ENCODE measurements at places on chromosomes 12 and 14. TPM values are rescaled to one million over a fixed set of nuclear protein-coding genes. Genes with fewer than 3 reads are reported as not detected.

The SETD3 gene
- 66.9 TPM for total RNA-seq

The PDZRN4 gene
- total RNA-seq, result not detected

The TAS2R43 gene
- total RNA-seq, result 0.35 TPM

The PTMS gene
- 2.0 TPM for total RNA-seq

The NEUROD4 gene
- not detected for total RNA-seq

The TUBA1B gene
- total RNA-seq, result 361 TPM

The GPR135 gene
- 2.3 TPM for total RNA-seq

The SERPINA6 gene
- total RNA-seq, result not detected

The CDK2 gene
- 21.5 TPM for total RNA-seq

- no peaks in the 10 kb centered on the region for H3K36me3 ChIP-seq
- no peak overlapping the region for H3K27ac ChIP-seq
- no peak for DNase-seq
- H3K4me3 ChIP-seq, result no peak overlapping the region
- H3K27me3 ChIP-seq, result no peaks in the 10 kb centered on the region
Measured at GRCh38 chr12:42504049-42504448, 85.5 kb downstream of the PRICKLE1 start.

GRCh38 chr12:67096533-67097318, 172.4 kb upstream of the CAND1 start:
- DNase-seq, result no peak
- H3K27me3 ChIP-seq, result no peaks in the 10 kb centered on the region
- no peaks in the 10 kb centered on the region for H3K4me1 ChIP-seq

GRCh38 chr12:5780536-5780935, 164.5 kb downstream of the ANO2 start:
- no peak overlapping the region for H3K27ac ChIP-seq
- no peaks in the 10 kb centered on the region for H3K36me3 ChIP-seq
- no peaks in the 10 kb centered on the region for H3K4me1 ChIP-seq
- H3K27me3 ChIP-seq, result no peaks in the 10 kb centered on the region

DNA sequence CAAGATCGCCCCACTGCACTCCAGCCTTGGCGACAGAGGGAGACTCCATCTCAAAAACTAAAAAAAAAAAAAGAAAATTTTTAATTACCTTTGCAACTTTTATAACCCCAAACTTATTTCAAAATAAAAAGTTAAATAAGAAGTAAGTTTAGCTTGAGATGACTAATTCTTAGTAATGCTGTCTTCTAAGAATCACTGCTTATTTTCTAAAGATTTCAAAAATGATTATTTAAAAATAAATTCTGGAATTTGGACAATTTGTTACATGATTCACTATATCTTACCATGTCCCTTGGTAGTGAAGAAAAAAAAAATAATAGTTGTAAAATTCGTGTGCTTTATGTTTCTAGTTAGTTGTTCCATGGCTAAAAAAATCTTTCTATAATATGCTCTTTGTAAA, 11.6 kb upstream of the HECTD1 start:
- no peak overlapping the region for H3K4me3 ChIP-seq
- H3K27ac ChIP-seq, result no peak overlapping the region
- H3K27me3 ChIP-seq, result no peaks in the 10 kb centered on the region
- H3K36me3 ChIP-seq, result no peaks in the 10 kb centered on the region
- H3K4me1 ChIP-seq, result no peaks in the 10 kb centered on the region

DNA sequence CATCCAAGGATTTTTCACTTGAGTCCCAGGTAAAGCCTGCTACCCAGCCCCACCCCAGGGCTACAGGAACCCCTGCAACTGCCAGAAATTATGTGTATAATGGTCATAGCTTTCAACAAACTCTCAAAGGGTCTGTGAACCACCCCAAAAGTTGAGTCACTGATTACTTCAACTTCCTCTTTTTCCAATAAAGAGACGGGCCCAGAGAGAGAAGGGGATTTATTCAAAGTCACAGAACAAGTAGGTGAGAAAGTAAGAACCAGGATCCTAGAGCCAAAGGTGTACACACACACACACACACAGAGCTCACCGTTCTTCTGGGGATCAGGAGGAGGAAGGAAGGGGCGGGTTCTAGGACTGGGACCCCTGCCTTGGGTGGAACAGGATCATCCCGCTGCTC, 4.8 kb upstream of the ITPK1 start:
- H3K36me3 ChIP-seq, result no peaks in the 10 kb centered on the region

DNA sequence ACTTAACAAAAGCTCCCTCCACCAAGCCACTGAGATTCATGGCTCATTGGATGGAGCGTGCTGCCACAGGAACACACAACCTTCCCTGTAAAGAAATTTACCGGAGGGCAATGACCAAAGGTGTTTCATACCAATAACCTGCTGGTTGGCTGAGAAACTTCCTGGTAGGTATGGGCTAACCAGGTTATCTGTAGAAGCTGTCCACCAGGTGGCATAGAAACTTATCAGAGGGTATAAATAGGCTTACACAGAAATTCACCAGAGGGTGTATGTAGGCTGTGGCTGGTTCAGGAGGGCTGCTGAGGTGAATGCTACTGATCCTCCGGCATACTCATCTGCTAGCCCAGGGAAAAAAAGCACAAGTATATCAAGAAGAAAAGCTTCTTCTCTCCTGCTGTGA, 27.1 kb upstream of the MTERF2 start:
- peak; percentile 39 for DNase-seq
- H3K4me1 ChIP-seq, result no peaks in the 10 kb centered on the region
- no peaks in the 10 kb centered on the region for H3K27me3 ChIP-seq
- no peaks in the 10 kb centered on the region for H3K36me3 ChIP-seq
- no peak overlapping the region for H3K4me3 ChIP-seq

DNA sequence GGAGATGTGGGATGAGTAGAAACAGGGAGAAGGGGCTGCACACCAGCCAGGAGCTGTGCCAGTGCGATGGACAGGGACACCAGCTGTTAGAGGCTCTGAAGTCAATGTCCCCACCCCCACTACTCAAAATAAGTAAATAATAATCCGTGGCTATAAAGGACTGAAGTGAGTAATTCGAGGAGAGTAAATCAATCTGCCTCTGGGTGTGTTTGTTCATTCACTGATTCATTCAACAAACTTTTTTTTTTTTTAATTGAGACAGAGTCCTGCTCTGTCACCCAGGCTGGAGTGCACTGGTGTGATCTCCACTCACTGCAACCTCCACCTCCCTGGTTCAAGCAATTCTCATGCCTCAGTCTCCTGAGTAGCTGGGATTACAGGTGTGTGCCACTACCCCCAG, 363.6 kb downstream of the TMEM132D start:
- H3K36me3 ChIP-seq, result no peaks in the 10 kb centered on the region
- H3K27ac ChIP-seq, result no peak overlapping the region
- DNase-seq, result no peak
- H3K4me1 ChIP-seq, result no peaks in the 10 kb centered on the region
- H3K27me3 ChIP-seq, result no peaks in the 10 kb centered on the region

- H3K4me1 ChIP-seq, result peaks cover 50% of the 10 kb centered on the region
- peaks cover 48% of the 10 kb centered on the region for H3K36me3 ChIP-seq
- H3K27ac ChIP-seq, result no peak overlapping the region
- H3K27me3 ChIP-seq, result no peaks in the 10 kb centered on the region
- DNase-seq, result no peak
- H3K4me3 ChIP-seq, result no peak overlapping the region
Measured at GRCh38 chr14:92673601-92674150, 74.8 kb downstream of the LGMN start.

- DNase-seq, result no peak
- H3K36me3 ChIP-seq, result no peaks in the 10 kb centered on the region
- H3K4me3 ChIP-seq, result no peak overlapping the region
- no peak overlapping the region for H3K27ac ChIP-seq
Measured at GRCh38 chr12:95371571-95371970, 102.4 kb upstream of the METAP2 start.

GRCh38 chr12:56684745-56685359, 3.2 kb downstream of the PTGES3 start:
- H3K36me3 ChIP-seq, result no peaks in the 10 kb centered on the region
- H3K4me1 ChIP-seq, result peaks cover 70% of the 10 kb centered on the region
- peak; percentile 38 for DNase-seq
- peak overlapping the region; percentile 33 for H3K4me3 ChIP-seq
- H3K27ac ChIP-seq, result peak overlapping the region; percentile 99
- no peaks in the 10 kb centered on the region for H3K27me3 ChIP-seq

DNA sequence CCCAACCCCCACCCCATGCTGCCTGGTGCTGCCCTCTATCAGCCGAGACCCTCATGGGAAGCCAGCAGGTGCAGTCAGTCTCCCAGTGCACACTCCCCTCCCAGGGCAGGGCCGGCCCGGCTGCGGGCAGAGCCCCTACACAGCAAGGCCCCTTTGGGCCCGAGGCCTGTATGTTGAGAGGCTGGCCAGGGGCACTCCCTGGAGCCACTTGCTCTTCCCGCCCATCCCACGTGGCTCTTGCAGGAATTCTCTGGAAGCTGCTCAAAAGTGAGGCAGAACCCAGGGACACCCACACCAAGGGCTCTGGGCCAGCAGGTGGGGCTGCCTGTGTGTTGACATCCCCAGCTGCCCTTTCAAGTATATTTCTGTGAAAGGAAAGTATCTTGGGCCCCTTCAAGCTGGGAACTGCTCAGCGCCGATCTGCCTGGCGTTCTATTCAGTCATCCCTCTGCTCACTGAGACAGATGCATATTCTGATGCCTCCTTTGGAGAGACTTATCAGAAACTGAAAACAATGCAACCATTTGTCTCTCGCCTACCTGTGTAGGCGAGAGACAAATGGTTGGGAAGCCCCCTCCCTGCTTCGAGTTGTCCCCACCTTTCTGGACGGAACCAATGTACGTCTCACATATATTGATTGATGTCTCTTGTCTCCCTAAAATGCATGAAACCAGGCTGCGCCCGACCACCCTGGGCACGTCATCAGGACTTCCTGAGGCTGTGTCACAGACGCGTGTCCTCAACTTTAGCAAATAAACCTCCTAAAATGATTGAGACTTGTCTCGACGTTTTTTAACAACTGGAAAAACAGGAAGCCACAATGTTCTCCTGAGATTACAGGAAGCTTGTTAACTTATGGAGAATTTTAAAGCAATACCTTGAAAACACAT, 6.0 kb downstream of the GPR132 start:
- no peaks in the 10 kb centered on the region for H3K27me3 ChIP-seq
- peaks cover 9% of the 10 kb centered on the region for H3K36me3 ChIP-seq
- DNase-seq, result peak; percentile 75
- H3K4me3 ChIP-seq, result no peak overlapping the region

GRCh38 chr14:24958271-24958670, 91.7 kb downstream of the STXBP6 start:
- no peaks in the 10 kb centered on the region for H3K36me3 ChIP-seq
- no peak overlapping the region for H3K27ac ChIP-seq
- DNase-seq, result no peak
- H3K4me3 ChIP-seq, result no peak overlapping the region
- no peaks in the 10 kb centered on the region for H3K27me3 ChIP-seq

GRCh38 chr12:1634590-1635191, 5.7 kb downstream of the WNT5B start:
- no peak overlapping the region for H3K27ac ChIP-seq
- H3K4me3 ChIP-seq, result no peak overlapping the region
- H3K36me3 ChIP-seq, result no peaks in the 10 kb centered on the region

- peaks cover 12% of the 10 kb centered on the region for H3K4me1 ChIP-seq
- H3K4me3 ChIP-seq, result no peak overlapping the region
- no peaks in the 10 kb centered on the region for H3K27me3 ChIP-seq
- no peak for DNase-seq
- H3K36me3 ChIP-seq, result peaks cover 5% of the 10 kb centered on the region
Measured at GRCh38 chr12:100279607-100280244, 12.7 kb downstream of the SCYL2 start.

DNA sequence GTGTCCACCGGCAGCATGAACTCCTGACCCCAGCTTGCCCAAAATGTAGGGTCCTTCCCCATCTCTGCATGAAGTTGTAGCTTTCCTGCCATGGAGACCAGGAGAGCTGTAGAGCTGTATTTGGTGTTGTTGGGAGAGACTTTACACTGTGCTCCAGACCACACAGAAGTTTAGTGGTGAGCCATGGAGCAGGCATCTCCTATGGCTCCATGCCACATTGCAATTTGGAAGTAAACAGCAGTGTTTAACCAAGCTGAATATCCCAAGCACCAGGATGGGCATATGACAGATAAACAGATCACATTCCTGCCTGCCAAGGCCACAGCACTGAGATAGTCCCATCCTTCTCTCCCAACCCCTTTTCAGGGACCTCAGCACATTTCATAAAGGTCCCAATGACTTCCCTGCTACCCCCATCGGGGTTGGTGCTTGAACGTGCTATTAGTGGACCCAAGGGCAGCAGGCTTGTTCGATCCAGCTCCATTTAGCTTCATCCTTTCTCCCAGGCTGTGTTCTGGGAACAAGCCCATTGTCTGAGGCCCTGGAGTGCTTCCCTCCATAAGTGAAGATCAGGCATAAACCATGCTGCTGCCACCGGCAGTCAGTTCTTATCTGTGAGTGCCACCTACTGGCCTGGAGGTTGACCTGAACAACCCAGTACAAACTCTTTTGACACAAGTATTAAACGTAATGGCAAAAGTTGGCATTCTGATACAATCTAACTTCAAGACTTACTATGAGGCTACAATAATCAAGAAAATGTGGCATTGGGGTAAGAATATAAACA, 172.3 kb upstream of the ATXN7L3B start:
- H3K27ac ChIP-seq, result no peak overlapping the region
- no peak for DNase-seq
- no peak overlapping the region for H3K4me3 ChIP-seq
- no peaks in the 10 kb centered on the region for H3K36me3 ChIP-seq

GRCh38 chr12:32423559-32423958, 24.2 kb downstream of the FGD4 start:
- no peak for DNase-seq
- H3K4me3 ChIP-seq, result no peak overlapping the region
- no peak overlapping the region for H3K27ac ChIP-seq
- no peaks in the 10 kb centered on the region for H3K36me3 ChIP-seq
- no peaks in the 10 kb centered on the region for H3K27me3 ChIP-seq
- no peaks in the 10 kb centered on the region for H3K4me1 ChIP-seq

GRCh38 chr12:96132819-96133218, 61.4 kb upstream of the ELK3 start:
- DNase-seq, result no peak
- no peak overlapping the region for H3K27ac ChIP-seq
- H3K36me3 ChIP-seq, result no peaks in the 10 kb centered on the region
- no peak overlapping the region for H3K4me3 ChIP-seq

DNA sequence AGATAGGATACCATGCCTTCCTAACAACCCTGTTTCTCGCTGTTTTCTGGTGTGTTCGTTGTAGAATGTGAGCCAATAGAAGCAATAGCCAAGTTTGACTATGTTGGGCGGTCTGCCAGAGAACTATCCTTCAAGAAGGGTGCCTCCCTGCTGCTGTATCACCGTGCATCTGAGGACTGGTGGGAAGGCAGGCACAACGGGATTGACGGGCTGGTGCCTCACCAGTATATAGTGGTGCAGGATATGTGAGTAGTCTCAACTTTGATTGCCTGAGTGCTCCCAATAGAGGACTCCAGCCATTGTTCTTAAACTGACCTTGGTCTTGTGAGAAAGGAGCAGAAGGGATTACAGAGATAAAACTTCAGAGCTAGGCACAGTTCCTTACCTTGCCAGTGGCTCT, 96.2 kb downstream of the KICS2 start:
- no peak overlapping the region for H3K27ac ChIP-seq
- no peaks in the 10 kb centered on the region for H3K27me3 ChIP-seq
- H3K4me1 ChIP-seq, result no peaks in the 10 kb centered on the region
- no peak overlapping the region for H3K4me3 ChIP-seq
- H3K36me3 ChIP-seq, result no peaks in the 10 kb centered on the region
